ENCODE measurements at places on chromosomes 12 and 14. TPM values are rescaled to one million over a fixed set of nuclear protein-coding genes. Genes with fewer than 3 reads are reported as not detected.
A peak's percentile ranks its signal among the peaks of the same experiment; 100 is the strongest.

DNA sequence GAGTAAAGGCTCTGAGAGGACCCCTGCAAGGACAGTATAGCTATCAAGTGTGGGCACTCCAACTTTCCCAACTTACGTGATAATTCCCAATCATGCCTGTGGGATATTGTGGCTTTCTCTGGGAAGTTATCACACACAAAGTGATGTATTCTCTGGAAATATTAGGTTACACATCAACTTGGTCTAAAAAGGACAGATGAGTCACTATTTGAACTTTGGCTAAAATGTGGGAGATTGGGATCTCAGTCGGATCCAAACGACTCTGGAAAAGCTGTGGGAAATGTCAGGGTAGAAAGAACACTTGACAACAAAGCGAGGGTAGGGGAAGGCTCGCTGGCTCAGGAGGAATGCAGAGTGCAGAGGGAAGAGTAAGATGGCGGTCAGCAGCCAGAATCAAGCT lies 1048.9 kb downstream of the BCL11B start:
- no peak for DNase-seq

DNA sequence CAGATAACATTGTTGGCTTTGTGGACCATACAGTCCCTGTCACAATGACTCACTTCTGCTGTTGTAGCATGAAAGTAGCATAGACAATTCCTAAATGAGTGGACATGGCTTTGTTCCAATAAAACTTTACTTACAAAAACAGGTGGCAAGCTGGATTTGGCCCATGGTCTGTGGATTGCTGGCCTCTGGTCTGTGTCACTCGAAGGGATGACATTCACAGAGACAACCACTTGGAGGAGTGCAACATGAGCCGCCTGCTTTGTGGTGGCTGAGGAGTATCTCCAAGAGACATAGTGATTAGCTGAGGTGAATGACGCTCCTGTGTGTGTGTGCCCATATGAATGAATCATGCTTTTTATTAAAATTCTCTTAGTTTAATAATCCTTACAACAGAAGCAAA lies 81.3 kb upstream of the NRXN3 start:
- no peak for DNase-seq

- peak; percentile 41 for DNase-seq
Observed at GRCh38 chr14:75711105-75711795, 50.2 kb downstream of the TTLL5 start.

DNA sequence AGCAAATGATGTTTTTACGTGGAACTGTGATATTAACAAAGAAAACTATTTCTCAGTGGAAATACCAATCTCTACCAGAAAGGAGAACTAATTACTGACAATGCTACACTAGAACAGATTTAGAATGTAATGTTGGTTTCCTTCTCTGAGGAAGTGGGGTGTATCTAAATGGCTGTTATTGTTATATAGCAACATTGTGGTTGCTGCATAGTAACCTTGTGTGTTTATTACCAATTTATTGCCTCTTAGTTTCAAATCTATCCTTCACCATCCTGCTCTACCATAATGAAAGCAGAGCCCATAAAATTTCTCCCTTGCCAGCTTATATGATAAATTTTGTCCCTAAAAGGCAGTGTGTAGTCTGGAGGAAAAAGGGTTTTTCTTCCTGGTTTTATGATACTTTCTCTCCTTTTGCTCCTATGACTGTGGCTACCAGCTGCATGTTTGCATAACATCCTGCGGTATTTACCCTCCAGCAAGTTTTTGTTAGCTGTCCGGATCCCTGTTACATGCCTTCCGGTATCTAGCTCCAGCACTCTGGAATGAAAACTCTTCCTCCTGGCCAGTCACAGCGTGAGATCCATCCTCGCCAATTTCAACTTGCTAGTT lies 5.7 kb upstream of the KLRK1 start:
- DNase-seq: peak; percentile 4

DNA sequence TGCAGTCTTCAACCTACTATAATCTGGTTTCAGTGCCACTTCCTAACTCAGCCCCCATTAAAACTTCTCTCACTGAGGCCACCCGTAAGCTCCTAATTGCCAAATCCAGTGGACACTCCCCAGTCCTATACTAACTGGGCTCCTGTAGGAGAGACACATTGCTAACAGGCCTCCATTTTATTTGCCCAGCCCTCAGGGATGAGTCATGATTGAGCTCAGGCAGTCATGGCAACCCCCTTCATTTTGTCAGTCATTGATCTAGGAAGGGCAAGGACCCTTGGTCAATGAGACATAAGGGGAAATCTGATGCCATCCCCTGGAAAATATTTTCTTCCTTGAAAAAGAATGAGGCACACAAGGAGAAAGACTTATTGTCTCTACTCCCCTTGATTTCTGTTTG lies 70.1 kb upstream of the HIF1A start:
- no peak for DNase-seq

GRCh38 chr12:127542931-127543330 lies 724.0 kb upstream of the TMEM132C start:
- DNase-seq: no peak

DNA sequence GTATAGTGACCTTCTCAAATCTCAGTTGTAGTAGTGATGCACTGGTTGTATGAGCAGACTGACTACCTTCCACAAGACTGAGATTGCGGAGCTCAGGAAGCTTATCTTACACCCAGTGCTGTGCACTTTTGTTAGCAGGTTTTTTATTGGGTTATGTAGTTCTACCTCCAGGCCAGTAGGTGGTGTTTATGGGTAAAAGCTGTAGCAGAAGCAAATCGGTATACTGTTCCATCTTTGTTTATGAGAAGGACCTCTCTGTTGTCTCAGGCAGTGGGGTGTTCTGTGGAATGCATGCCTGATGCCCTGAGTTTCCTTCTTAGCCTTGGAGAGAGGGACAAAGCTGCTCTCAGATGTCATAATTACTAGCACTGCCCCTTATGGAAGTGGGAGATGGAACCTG lies 217.8 kb downstream of the LRFN5 start:
- no peak for DNase-seq

The TMEM116 gene
- polyA plus RNA-seq: 18.3 TPM

The TPPP2 gene
- not detected for polyA plus RNA-seq

The COX8C gene
- not detected for polyA plus RNA-seq

All from brain (organoid and tissue), 16 donors.